ENCODE measurements at places on chromosomes 3 and 15.
A peak's percentile ranks its signal among the peaks of the same experiment; 100 is the strongest.

DNA sequence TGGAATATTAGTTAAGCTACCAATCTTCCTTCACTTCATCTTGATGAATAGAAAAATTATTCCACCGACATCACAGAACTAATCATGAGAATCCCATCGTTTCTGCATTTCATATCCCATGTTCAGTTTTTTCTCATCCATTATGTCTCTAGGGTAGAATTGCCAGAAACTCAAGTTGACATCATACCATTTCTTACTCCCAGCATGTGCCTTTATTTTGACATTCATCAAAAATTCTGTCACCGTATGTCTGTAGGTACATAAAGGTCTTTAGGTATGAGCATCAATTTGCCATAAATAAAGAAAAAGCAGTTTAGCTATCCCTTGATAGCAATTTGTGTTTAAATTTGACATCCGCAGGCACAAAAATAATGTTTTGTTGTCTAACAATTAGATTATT, 175.5 kb upstream of the ROBO2 start:
- no peak for DNase-seq

- DNase-seq = no peak
Measured at GRCh38 chr3:108899530-108899929, 54.1 kb downstream of the GUCA1C start.

DNA sequence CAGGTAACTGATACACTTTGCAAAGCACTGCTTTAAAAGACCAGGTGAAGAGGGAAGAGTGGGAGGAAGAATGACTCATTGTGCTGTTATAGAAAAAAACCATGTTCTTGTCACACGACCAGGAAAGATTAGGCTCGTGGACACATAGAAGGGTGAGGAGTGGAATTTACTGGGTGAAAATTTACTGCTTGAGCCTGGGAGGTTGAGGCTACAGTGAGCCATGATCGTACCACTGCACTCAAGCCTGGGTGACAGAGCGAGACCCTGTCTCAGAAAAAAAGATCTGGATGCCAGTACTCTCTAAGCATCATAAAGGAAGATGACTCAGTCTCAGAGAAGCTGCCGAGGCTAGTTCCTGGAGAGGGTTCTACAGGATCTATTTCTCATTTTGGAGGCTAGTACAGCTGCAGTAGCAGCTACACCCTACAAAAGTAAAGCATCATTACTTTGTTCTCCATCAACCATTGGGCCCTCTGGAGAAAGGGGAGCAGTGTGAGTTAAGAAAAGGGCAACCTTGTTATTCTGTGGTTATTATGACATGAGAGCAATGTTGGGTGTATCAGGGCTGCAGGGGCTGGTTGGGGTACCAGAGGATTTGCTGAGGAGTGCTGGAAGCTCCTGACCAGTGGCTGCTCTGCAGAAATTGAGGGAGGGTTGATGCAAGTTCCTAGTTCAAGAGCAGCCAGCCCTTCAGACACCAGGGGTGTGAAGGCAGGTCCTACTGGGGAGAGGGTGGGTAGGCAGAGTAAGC, 75.4 kb downstream of the CMTM8 start:
- peak; percentile 75 for DNase-seq

DNA sequence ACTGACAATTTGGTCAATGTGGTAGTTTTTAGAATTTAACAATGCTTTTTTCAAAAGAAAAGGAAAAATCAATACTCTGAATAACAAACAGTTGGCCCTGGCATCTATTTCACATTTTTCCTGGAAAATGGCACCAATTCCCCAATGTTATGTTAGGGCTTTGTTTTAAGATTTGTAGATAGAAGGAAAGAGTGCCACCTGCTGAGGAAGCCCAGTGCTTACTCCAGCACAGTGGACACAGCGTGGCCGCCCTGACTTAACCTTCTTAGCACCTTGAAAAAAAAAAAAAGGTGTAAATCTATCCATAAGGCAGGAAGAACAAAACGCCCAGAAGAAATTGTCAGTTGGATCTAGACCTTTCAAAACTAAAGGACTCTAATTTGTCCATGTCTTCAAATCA, 110.7 kb upstream of the CNTN4 start:
- peak; percentile 59 for DNase-seq

DNA sequence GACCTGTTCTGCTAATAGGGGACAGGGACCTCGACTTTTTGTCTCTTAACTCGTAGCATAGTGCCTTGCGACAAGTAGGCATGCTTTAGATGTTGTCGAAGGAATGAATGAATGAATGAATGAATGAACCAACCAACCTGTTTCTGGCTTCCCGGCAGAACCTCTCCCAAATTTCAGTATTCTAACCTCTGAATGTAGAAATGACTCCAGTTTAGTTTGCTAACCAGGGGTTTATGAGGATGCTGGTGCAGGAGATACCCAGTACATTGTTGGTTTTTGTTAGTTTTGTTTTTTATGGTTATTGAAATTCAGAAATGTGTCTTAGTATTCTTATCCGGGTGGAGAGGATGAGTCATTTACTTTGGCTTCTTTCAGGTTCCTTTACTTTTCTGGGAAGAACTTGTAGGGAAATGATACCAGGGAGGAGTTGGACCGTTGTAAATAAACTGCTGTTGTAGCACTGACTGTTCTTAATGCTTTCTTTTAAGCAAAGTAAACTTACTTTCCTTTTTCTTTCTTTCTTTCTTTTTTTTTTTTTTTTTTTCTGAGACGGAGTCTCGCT, 29.6 kb upstream of the EHHADH start:
- peak; percentile 31 for DNase-seq

DNA sequence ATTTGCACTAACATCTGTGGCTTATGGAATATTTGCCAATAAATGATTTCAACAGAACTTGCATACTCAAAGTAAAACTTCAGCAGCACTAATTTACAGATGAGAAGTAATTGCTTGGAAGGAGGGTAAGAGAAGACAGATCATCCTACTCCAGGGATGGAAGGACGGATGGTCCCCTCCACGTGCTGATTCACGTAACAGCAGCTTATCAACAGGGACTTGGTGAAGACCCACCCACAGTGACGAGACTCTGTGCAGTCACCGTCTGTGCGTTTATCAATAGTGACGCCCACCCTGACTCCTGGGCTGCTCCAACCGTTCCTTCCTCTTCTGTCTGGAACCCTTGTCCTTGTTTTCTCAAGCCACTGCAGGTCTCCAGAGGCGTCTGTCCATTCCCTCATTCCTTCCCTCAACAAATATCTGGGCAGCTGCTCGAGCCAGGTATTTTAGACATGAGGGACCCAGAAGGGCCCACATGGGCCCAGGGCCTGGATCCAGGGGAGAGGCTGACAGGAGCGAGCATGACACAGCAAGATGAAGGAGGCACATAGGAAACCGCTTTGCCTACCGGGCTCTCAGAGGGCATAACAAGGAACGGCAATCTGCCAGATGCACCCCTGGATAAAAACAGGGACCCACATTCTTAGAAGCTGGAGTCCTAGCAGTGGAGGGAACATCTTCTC, 33.3 kb downstream of the PCSK6 start:
- no peak for DNase-seq

- peak; percentile 3 for DNase-seq
Measured at GRCh38 chr3:130692455-130692854, 54.2 kb downstream of the PIK3R4 start.

GRCh38 chr15:25248583-25249235, 190.1 kb downstream of the UBE3A start:
- DNase-seq = no peak

GRCh38 chr15:93070132-93070531, 18.9 kb downstream of the RGMA start:
- DNase-seq = no peak

DNA sequence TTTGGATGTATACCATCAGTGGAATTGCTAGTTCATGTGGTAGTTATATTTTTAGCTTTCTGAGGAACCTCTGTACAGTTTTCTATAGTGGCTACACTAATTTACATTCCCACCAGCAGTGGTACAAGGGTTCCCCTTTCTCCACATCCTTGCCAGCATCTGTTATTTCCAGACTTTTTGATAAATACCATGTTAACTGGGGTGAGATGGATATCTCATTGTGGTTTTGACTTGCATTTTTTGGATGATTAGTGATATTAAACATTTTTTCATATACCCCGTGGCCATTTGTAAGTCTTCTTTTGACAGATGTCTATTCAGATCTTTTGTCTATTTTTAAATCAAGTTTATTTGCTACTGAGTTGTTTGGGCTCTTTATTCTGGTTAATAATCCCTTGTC, 455.6 kb upstream of the RARB start:
- DNase-seq = no peak

- no peak for DNase-seq
Measured at GRCh38 chr15:63857461-63857856, 23.7 kb upstream of the HERC1 start.

GRCh38 chr3:152779653-152780052, 55.3 kb upstream of the P2RY1 start:
- no peak for DNase-seq

GRCh38 chr3:105967117-105967516, 98.3 kb upstream of the CBLB start:
- no peak for DNase-seq

- DNase-seq = peak; percentile 65
Measured at GRCh38 chr3:78204977-78205376, 1165.1 kb downstream of the ROBO2 start.

GRCh38 chr3:128501431-128501830, 8.4 kb upstream of the GATA2 start:
- DNase-seq = no peak

GRCh38 chr3:134067531-134068161, 37.9 kb upstream of the SLCO2A1 start:
- DNase-seq = no peak

DNA sequence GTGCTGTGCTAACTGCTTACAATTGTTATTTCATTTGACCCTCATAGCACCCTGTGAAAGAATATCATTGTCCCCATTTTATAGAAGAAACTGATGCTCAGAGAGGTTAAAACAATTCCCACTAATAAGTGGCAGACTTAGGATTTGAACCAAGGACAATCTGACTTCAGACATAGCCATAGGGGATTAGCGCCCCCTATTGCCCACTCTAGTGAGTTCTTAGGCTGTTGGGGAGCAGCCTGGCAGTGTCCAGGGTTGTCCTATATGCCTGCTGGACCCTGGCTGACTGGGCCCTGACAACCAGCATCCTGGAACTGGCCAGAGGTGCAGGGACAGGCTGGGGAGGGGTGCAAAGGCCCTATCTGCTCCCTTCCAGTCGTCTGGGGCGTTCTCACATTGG, 15.4 kb downstream of the DPH3 start:
- peak; percentile 26 for DNase-seq

DNA sequence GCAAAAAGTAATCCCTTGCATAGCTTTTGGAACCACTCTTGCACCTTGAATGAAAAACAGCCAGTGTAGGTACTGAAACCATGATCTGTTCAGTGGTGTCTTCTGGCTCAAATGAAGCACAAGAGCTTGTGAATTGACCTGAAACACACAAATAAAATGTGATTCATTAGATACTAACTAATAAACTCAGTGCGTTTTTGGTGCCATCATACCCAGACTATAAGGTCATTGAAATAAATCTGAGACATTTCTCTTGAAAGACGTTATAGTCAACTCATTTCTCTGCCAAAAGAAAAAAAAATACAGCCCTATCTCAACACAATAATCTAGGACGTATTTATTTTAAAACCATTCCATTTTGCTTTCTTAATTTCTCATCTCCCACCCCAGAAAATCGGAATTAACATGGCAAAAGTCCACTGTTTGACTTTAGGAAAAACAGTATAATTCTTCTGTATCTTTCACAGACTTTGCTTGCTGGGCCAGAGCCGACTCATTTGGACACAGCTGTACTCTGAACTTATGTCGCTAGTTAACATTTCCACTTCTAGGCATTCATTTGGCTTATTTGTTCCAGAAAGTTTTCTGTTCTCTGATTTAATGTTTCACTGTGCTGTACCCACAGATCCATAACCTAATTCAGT, 284.9 kb upstream of the TBL1XR1 start:
- DNase-seq = peak; percentile 50

GRCh38 chr3:181755959-181756358, 44.2 kb downstream of the SOX2 start:
- no peak for DNase-seq

- peak; percentile 84 for DNase-seq
Measured at GRCh38 chr15:44541282-44541958, 4.5 kb downstream of the EIF3J start.

DNA sequence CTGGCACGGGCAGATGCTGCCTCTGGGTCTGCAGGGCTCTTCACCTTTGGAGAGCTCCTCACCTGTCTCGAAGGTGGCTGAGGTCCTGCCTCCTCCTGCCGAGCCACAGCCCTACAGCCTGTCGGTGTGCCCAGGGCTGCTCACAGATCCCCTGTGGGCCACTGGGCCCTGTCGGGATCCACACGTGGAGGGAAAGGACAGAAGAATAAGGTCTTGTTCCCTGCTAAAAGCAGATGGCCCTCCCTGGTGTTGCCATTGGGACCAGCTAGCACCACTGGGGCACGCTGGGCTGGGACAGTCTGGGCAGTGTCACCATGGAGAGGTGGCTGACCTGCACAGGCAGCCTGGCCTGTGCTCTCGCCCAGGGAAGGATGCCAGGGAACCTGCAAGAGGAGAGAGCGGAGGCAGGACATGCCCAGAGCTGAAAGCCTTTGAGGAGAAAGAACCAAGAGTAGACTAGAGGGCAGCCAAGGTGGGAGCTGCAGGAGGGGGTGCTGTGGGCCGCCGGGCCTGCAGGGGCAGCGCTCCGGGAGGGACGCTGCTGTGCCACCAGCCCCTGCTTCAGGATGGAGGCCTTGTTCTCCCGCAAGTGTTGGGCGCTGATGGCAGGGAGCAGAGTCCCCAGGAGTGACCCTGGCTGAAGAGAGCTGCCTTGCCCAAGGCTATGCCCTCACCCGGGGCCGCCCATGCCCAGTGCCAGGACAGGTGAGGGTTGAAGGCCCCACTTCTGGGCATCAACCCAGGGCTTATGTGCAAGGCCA, 210.2 kb downstream of the XXYLT1 start:
- DNase-seq = no peak

DNA sequence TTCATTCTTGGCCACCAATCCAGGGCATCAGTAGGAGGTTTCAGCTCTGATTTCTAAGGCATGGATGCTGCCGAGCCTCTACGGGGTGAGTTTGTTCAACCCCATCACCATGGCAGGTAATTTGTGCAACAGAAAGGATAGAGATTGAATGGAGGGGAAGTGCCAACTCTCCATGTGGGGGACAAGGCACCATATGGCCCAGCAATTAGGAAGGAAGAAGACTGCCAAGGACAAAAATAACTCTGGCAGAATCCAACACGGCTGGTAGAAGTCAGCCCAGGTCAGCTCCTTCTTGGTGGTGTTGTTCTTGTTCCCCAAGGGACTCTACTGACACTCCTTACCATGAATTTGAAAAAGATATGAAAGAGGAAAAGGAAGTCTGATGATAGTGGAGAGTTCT, 503.9 kb downstream of the MAGI1 start:
- DNase-seq = no peak

GRCh38 chr15:71131601-71132362, 16.5 kb downstream of the THSD4 start:
- DNase-seq = peak; percentile 67

- DNase-seq = no peak
Measured at GRCh38 chr3:119527714-119528113, 29.4 kb downstream of the TIMMDC1 start.

DNA sequence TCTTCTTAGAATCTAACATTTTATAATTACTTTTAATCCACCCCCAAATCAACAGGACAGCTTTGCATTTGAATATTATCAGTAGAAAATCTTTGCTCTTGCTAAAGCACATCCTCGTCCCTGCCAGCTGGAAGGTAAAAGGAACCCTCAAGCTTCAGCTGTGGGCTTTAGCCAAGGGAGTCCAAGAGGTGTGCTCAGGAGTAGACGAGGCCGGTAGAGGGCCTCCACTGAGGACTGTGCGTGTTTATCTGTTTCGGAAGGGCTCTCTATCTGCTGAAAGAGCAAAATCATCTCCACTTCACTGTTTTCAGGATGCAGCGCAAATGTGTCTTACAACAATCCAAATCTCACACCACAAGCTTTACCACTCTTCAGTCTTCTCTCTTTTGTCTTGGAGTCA, 257.4 kb upstream of the IL12A start:
- no peak for DNase-seq
